Trophoblast cell (in vitro differentiated cells and primary cell): ENCODE measurements at places on chromosomes 1 and 21.

DNA sequence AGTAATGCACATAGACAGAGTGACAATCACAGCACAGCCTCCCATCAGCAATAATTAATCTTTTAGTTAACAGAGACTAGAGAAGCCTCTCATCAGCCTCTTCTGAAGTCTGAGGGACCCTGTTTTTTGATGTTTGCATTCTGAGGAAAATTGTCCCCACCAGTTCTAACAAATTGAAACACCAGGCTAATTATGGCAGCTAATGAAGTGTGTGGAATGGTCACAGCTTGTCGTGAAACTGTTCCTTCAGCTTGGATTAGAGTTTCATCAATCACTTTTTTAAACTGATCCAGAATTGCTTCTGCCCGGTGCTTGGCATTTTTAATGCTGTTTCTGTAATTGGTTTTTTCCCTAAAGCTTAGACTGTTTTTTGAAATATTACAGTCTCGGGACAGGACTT is 208.0 kb downstream of the SPATA17 start:
- no peak for DNase-seq

- no peak for DNase-seq
Observed at GRCh38 chr1:20154301-20154831, 15.2 kb downstream of the PLA2G2F start.

DNA sequence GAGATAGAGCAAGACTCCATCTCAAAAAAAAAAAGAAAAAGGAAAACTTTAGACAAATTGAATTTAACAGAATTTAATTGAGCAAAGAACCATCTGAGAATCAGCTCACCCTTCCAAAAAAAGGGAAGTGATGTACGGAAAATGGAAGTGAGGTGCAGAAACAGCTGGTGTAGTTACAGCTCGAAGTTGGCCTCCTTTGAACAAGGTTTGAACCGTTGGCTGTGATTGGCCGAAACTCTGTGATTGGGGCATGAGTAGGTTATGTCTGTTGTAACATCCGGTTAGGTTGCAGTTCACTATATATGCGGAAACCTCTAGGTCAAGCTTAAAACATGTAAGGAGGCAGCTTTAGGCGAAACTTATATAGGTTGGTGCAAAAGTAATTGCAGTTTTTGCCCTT is 97.9 kb upstream of the KIF26B start:
- DNase-seq, result no peak

DNA sequence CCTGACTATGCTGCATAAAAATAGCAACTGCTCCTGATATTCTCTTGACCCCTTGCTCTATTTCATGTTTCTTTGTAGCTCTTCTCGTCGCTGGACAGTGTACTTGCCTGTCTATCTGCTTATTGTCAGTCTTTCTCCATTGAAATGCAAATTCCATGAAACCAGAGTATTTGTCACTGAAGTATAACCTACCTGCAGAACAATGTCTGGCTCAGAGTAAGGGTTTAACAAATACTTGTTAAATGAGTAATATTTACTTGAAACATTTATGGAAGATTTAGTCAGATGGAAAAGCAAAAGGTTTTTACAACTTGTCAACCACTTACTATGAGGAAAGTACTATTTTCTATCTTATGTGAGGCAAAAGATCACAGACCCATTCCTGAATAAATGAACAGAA is 19.9 kb upstream of the ERICH3 start:
- no peak for DNase-seq

DNA sequence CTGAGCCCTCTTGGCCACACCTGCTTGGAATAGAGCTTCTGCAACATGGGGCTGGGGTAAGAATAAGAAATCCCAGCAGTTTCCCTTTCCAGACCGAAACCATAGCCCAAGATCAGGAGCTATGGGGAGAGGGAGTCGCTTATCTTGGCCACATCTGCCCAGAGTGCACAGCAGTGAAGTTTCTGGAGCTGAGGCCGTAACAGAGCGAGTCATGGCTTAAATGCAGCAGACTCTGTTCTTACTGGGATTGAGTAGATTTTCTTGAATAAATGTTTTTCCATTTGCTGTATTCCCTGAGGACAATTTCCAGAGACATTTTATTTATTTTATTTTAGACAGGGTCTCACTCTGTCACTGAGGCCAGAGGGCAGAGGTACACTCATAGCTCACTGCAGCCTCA is 33.5 kb downstream of the CFAP57 start:
- peak; percentile 9 for DNase-seq

DNA sequence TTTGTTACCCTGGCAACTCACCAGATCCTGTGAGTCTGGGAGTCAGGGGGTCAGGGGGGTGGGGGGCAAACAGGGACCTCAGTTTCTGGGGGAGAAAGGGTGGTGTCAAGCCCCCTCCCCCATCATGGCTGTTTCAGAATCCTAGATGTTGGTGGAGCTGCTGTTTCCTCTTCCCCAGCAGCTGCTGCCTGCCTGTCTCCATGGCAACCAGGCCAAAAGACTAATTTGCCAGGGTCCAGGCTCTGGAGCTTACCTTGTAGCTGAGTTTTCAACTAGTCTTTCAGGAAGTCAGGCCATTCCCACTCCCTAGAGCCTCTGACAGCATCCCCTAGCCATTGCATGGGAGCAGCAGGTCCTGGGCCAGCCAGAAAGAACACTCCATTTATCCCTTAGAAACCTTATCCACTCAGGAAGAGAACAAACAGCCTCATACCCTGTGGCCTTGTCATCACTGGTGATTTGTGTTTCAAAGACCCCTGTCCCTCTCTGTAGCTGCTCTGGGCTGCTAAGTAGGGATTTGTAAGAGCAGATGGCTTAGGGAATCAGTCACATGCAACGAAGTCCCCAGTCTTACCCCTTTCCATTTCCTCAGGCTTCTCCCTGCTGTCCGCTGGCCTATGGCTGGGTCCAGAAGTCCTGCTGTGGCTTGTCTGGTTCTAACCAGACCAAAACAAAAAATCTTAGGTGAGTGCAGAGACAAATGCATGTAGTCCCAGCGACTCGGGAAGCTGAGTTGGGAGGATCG is 21.5 kb upstream of the STMN1 start:
- no peak for DNase-seq

GRCh38 chr1:232174306-232174705 is 455.6 kb downstream of the SIPA1L2 start:
- DNase-seq, result no peak

DNA sequence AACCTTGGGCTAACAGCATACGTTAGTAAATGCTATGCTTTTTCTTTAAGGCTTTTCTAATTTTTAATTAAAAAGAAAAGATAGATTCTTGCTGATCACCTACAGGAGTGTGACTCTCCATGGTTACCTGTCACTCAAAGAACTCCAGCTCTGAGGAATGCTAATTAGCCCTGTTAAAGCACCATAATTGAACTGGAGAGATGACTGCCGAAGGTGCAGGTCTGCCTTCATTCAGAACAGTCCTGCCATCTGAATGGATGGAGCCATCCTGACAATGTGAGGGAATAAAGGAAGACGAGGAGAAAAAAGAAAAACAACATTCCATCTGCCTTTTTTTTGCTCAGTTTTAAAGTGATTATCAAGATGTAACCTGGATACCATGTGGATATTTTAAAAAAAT is 94.6 kb downstream of the ATP6V1G3 start:
- peak; percentile 68 for DNase-seq

GRCh38 chr1:28309702-28310101 is 19.1 kb upstream of the MED18 start:
- DNase-seq, result no peak

GRCh38 chr1:227913764-227914721 is 33.7 kb downstream of the WNT9A start:
- no peak for DNase-seq

DNA sequence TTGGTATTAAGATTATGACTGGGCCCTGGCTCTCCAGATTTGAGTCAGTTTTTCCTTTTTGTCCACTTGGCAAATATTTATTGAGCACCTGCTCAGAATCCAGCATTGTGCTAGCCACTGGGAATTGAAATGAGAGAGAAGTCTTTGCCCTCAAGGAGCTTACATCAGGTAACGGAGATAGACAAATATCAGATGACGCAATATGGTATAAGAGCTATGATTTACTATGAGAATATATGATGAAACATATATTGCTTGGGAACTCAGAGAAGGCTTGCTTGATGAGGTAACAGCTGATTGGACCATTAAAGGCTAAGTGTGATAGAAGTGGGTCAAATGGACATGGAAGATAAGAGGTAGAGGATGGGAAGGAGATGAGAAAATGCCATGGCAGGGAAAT is 41.0 kb upstream of the GPR88 start:
- DNase-seq, result no peak

DNA sequence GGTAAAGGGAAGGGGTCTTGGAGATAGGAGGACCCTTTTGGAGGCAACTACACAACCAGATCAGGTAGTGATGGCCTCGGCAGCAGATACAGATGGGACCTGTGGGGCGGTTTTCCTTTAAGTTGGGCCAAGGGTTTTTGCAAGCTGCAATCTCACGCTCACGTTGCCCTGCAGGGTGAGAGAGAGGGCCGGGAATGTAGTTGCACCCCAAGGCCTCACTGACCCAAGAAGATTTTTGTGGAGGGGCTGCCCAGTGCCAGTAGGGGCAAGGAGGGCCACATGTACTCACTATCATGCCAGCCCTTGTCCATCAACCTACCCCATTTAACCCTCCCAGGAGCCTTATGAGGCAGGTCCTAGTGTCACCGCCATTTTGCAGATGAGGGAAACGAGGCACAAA is 57.7 kb upstream of the SELENON start:
- DNase-seq, result no peak

DNA sequence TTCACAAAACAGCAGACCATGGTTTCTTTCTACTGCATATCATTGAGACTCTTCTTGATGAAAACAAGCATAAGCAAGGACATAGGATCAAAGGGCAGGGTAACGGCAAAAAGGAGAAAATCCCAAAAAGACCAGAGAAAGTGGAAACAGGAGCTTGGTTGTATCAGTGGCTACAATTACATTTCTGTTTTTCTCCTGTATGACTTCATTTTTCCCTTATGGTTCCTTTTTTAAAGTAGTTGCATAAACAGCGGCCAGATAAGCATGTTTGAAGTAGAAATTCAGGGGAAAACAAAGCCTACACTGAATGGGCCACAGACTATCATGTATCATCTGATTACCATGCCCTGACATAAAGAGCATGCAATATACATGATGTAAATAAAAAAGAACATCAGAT is 4.6 kb downstream of the EGLN1 start:
- no peak for DNase-seq

DNA sequence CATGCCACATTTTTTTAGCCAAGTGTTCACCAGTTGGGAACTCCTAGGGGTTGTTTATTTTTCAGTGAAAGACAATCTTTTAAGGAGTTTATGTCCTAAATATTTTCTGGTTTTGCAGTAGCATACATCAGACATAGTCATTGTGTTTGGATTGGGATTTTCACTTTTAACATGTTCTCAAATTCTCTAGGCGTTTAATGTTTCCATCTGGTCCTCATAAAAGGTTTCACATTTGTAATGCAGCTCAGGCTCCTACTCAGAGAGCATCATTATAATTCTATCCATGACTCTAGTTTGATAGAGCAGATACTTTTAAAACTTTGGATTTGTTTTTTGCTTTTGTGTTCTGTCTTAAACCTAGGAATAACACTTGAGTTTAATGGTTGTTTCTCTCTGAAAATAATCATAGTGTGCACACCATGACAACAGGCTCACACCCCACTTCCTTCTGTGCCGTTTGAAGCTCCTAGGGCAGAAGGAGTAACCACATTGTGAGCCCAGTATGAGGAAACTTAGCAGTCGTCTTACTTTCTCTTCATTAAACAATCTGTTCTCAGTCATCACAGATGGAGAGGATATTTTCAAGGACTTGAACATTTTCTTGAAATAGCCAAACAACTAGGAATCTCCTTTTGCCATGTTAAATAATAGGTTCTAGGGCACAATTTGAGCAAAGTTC is 219.6 kb downstream of the PDE4B start:
- no peak for DNase-seq

- peak; percentile 32 for DNase-seq
Observed at GRCh38 chr1:17118706-17119075, 560 bp downstream of the PADI2 start.

GRCh38 chr1:93673163-93673829 is 8.3 kb downstream of the BCAR3 start:
- peak; percentile 92 for DNase-seq

DNA sequence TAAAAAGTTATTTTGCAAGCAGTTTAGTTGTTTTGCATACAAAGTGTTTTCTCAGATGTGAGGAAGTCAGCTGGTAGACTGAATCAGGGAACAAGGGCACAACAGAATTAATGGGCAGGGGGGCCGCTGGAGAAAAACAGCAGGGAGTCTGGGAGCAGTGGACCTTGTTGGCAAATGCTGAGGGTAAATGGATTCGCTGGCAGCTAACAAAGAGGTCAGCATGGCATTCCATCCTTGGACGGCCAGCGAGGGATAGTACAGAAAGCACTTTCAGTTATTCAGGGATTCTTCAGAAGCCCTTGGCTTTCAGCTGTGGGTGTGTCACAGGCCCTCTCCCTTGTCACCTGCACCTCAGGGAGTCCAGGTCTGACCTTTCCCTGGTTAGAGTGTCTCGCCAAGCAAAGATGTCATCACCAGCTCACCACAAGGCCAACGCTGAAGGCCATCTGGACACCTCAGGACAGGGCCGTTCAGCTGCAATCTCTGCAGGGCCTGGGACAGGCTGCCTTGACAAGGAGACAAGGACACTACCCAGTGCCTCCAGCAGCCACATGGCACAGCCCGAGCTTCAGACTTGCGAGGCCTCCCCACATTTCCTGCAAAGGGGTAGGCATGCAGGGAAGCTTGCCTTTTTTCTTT is 90.4 kb downstream of the KCNN3 start:
- DNase-seq, result no peak

DNA sequence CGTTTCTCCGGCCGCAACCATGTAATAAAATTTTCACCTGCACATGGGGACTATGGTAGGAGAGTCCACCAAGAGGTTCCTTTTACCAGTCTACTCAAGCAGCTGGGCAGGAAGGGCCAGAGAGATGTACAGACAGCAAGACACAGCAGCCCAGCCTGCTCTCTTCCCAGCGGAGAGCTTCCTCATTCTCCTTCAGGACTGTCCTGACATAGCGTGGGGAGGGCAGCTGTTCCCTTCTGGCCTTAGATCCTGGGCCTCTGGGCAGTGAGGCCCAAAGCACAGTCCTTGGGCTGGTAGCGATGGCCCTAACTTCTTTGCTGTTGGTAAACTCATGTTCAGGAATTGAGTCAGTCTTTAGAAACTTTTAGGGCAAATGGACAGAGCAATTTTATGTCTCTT is 89.1 kb downstream of the BCAR3 start:
- DNase-seq, result no peak

DNA sequence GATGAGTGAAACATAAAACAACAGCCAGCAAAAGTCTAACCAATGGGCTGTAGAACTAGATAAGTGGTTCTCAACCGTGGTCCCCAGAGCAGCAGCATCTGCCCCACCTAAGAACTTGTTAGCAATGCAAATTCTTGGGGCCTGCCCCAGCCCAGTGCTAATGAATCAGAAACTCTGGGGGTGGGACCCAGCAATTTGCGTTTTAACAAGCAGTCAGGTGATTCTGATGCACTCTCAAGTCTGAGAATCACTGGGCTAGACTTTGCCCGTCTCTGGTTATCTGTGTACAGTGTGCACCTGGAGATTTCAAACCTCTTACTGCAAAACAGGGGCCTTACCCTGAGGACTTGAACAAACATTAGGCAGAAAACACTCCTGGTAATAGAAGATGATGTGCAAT is 66.5 kb downstream of the PLXNA2 start:
- no peak for DNase-seq

GRCh38 chr1:53618500-53619366 is 120.2 kb downstream of the GLIS1 start:
- no peak for DNase-seq

- no peak for DNase-seq
Observed at GRCh38 chr21:14675774-14676530, 129.8 kb upstream of the SAMSN1 start.

- no peak for DNase-seq
Observed at GRCh38 chr1:230328342-230329015, 97.7 kb downstream of the PGBD5 start.
